CD4-positive, alpha-beta T cell treated with Interleukin-21 for 1 hour (primary cell): ENCODE measurements at places on chromosomes 6 and 20.

GRCh38 chr20:52800734-52801627 lies 171.2 kb upstream of the TSHZ2 start:
- DNase-seq, result no peak

DNA sequence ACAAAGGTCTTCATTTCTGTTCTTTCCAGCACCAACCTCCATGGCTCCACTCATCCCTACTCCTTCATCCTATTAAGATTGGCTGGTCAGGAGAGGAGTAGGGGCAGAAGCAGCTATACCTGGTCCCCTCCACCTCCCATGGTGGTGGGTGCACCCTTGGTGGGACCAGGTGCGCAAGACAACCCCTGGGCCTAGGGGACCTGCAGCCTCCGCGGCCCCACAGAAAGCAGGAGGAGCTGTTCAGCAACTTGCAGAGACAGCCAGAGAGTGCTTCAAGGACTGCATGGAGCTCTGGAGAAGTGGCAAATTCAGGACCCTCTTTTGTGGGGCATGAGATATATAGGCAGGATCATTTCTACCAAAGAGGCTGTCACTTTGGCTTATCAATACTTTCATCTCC lies 9.8 kb downstream of the ULBP2 start:
- no peak for DNase-seq

DNA sequence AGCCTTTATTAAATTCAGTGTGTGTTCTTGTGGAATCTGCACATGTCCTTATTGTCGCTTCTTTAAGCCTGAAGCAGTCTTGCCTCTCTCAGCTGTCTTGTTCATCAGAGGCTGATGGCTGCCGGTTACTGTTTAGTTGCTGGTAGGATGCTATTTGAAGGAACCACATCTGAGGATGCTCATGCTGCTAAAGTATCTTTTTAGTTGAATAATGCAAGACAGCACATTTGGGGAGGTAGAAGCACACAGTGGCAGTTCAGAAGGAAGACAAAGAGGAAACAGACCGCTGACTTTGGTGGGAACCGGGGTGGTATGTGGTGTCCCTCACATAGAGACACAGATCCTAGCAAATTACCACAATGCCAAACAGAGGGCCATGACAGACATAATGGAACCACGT lies 144.2 kb upstream of the HDDC2 start:
- DNase-seq, result no peak

DNA sequence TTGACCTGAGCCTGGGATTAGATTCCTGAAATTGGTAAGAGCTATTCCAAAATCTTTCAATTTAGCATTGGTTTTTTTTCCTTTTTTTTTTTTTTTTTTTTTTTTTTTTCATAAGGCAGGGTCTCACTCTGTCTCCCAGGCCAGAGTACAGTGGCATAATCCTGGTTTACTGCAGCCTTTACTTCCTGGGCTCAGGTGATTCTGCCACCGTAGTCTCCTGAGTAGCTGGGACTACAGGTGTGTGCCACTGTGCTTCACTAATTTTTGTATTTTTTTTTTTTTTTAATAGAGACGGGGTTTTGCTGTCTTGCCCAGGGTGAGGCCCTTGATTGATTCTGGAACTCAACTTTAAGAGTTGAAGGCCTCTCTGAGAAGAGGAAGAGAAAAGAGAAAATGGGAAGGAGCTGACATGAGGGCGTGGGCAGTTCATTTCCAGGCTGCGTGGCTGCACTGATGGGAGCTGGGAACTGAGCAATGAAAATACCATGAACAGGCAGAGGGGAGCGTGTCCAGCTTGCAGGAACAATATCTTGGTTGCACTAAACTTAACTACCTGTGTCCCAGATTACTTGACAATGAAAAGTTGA lies 24.6 kb downstream of the KDM1B start:
- DNase-seq, result no peak

- DNase-seq, result no peak
Measured at GRCh38 chr6:75489025-75489424, 4.6 kb downstream of the FILIP1 start.

DNA sequence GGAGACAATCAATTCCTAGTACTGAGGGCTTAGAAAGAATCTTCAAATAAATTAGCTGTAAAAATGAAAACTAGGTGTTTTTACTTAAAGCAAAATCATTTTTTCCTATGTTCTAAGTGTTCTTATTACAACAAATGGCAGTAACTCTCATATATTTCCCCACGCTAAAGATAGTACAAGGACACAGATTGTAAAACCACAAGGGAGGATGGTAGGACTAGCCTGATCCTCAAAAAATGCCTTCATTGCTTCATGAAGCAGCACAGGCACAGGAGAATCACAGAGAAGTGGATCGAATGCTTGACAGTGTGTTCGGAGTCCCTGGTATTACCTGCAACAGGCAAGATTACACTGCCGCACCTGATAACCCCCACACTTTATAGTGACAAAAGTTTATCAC lies 58.5 kb downstream of the SAMD3 start:
- no peak for DNase-seq

GRCh38 chr20:41443691-41444090 lies 77.1 kb upstream of the EMILIN3 start:
- no peak for DNase-seq

GRCh38 chr6:150830439-150831165 lies 34.9 kb upstream of the MTHFD1L start:
- no peak for DNase-seq

- DNase-seq, result peak; percentile 72
Measured at GRCh38 chr6:38876475-38876874, 161.4 kb downstream of the DNAH8 start.

- no peak for DNase-seq
Measured at GRCh38 chr6:142543606-142544005, 241.8 kb downstream of the ADGRG6 start.

- no peak for DNase-seq
Measured at GRCh38 chr20:1396264-1396663, 3.4 kb upstream of the FKBP1A start.

- DNase-seq, result no peak
Measured at GRCh38 chr6:168371981-168372711, 52.6 kb upstream of the DACT2 start.

DNA sequence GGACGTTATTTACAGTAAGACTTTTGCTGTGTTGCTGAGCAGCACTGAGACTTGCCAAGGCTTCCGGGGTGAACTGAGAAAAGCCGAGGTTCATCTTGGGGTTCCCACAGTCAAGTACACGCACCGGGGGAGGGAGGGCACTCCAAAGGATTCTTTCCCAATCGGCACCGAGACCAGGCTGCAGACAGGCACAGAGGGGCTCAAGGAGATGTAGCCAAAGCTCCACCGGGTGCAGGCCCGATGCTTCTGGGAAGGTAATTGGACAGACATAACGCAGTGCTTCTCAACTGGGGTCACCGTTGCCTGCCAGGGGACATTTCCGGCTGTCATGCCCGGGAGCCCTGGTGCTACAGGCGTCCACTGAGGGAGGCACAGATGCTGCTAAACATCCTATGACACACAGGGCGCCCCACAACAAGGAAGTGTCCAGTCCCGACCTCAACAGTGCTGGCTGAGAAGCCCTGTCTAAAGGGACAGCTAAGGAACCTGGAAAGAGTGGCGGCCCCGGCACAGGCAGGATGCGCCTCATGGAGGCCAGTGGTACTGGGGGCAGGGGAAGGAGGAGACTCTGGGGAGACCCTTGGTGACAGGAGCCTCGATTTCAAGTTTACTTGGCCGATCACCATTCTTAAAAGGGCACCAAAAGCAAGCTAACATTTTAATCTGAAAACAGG lies 92.9 kb downstream of the RAMACL start:
- DNase-seq, result no peak

- DNase-seq, result no peak
Measured at GRCh38 chr20:31972471-31973021, 4.6 kb downstream of the XKR7 start.

DNA sequence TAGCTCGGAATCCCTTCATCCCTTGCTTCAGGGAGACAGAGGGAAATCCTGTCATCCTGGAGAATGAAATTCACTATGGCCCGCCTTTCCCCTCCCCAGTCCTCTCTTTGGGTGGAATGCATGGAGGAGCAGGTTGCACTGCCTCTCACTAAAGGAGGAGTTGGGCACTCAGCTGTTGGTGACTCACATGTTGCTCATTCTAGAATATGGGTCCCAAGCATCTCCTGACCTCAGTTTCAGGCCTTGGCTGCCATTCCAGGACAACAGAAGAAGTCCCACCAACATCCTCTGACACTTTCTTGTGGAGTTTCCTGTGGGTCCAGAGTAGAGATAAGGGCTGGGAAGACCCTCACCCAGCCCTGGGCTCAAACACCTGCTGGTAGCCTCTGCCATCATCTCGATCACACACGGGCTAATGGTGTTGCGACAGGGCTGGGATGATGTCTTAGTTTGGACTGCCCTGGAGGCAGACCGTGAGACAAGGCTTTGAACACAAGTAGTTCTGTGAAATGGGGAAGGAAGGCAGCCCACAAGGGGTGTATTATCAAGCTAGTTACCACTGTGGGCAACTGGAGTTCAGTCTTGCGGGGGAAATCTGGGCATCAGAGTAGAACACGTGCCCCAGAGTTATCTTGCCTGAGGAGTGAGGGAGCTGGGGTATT lies 52.4 kb upstream of the RNF24 start:
- no peak for DNase-seq

DNA sequence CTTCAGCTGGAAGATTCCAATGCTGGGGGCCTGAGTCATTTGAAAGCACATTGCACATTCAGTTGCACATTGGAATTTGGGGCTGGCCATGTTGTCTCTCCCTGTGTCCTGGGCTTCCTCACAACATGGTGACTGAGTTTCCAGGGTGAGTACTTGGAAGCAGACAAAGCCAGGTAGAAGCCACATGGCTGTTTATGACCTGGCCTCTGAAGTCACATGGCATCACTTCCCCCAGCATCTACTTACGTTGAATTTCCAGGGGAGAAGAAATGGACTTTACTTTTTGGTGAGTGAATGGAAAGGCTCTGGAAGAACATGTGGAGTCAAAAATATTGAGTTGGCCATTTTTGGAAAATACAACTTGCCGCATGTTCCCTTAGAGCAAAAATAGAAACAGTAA lies 155.5 kb downstream of the LINC00237 start:
- no peak for DNase-seq

DNA sequence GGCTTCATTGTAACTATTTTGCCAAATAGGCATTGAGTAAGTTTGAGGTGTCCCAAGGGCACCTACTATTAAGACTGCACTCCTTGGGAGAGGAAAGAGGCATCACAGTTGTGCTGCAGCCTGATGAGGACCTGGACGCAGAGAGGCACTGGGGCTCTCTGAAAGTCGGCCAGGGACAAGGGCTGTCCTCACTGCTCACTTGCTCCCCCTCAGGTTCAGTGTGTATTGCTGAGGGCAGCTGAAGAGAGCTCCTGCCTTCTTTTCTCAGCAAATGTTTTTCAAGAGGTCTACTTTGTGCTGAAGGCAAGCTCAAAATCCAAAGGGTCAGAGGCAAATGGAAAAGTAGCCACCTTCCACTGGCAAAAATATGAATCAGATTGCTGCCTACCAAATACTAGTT lies 331.8 kb downstream of the RIMS1 start:
- DNase-seq, result no peak

- DNase-seq, result no peak
Measured at GRCh38 chr20:60206259-60206658, 248.0 kb downstream of the CDH26 start.

- DNase-seq, result no peak
Measured at GRCh38 chr6:163731215-163732013, 316.9 kb downstream of the QKI start.

GRCh38 chr20:15767999-15768741 lies 805.1 kb downstream of the KIF16B start:
- no peak for DNase-seq

- DNase-seq, result peak; percentile 72
Measured at GRCh38 chr6:90080876-90081481, 186.7 kb downstream of the GJA10 start.

DNA sequence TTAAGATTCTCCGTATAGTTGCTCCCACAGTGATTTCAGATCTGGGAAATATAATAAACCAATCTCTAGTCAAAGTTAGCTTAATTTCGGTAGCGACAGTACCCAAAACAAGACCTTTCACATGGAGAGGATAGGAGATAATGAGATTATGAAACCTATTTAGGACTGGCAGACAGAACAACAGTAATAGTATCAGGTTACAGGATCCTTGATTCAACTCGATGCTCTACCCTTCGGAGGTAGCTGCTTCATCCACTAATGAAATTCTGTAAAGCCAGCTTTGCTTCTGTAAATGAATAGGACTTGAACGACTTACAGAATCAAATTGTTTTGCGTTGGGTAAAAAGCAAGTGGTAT lies 534 bp upstream of the AKIRIN2 start:
- no peak for DNase-seq
